ENCODE measurements at places on chromosomes 4 and X.
A peak's percentile ranks its signal among the peaks of the same experiment; 100 is the strongest.

- peak; percentile 20 for DNase-seq
Measured at GRCh38 chr4:153684182-153684970, at the start of gene TLR2. TLR2 (plus strand) TSS chr4:153684280; CDS start chr4:153702908, 18,628 bp downstream.

DNA sequence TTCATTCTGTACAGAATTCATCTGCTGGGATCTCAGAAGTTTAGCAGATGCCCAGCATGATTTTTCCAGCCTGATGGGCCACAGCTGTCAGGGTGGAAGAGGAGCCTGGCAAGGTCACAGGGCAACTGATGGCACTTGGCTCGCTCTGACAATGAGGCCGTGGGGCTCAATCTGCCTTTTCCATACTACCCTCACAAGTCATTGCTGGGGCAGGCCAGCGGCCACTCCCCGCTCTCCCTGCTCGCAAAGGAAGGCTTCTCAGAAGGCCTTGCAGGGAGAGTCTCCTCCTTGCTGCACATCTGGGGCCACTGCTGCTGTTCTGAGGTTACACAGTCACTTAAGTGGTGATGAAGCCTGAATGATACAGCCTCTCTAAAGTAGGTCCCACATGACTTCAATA lies 349.1 kb downstream of the NR3C2 start:
- DNase-seq, result no peak

GRCh38 chr4:25722964-25723363 lies 67.3 kb downstream of the SLC34A2 start:
- no peak for DNase-seq

- peak; percentile 42 for DNase-seq
Measured at GRCh38 chr4:80125252-80126177, 52.5 kb upstream of the ANTXR2 start.

DNA sequence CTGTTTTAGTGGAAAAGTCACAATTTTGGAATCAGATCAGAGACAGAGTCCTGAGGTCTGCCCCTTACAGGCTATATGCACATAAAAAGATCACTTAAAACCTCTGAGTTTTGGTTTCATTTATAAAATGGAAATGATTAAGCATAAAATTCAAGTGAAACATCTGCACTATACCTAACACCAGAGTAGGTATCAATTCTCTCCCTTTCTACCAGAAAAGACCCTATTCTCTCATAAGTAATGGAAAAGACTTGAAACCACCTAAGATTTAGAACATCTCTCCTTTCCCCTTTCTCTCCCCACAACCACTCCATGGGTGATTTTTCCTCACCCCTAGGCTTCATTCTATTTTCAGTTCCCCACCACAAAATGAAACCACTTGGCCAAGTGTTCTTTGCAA lies 907 bp downstream of the LHFPL1 start:
- DNase-seq, result no peak

GRCh38 chrX:111917591-111917990 lies 41.6 kb downstream of the TRPC5OS start:
- no peak for DNase-seq

DNA sequence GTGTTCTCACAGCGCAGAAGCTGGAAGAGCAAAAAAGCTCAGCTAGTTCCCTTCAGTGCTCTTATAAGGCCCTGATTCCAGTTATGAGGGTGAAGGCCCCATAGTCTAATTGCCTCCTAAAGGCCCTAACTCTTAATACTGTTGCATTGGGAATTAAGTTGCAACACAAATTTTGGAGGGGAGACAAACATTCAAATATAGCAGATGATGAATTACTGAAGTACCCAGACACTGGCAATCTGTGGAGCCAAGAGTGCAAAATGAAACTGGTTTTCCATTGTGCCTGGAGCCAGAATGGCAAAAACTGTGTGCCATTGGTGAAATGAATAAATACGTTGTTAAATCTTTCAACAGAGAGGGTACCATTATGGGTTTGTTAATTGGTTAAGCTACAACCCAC lies 356.0 kb downstream of the PPARGC1A start:
- DNase-seq, result no peak

GRCh38 chr4:93103042-93103441 lies 725.5 kb upstream of the ATOH1 start:
- DNase-seq, result no peak

- no peak for DNase-seq
Measured at GRCh38 chrX:29926056-29926455, 289.3 kb upstream of the MAGEB2 start.

DNA sequence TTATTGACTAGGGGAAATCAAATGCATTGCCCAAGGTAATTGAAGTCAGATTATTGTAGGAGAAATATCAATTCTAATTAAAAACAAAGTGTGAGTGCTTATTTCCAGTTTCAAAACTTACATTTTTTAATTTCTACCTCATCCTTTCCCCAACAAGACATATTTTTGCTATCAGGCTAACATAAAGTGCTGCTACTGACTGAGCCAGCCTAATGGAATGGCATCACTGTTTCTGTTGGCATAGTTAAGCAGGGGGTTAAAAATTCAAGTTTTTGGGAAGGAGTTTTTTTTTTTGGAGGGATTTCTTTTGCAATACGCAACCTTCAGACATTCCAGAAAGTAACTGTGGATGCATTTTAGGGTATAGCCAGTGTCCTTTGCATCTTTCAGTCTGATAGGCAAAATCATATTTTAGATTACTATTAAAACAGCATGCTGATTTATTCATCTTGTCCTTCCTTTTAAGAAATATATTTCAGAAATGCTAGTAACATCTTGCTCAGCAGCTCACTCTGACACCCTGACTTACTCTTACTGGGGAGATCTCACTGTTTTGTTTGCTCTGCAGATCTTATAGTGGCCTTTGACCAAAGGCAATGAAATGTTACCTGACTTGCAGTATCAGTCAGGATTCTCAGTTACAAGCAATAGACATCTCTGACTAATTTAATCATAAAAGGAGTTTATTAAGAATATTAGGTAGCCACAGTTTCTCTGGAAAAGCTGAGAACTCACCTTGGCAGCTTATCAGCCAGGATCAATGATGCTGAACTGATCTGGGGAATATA lies 24.4 kb downstream of the GAB1 start:
- DNase-seq, result peak; percentile 67

DNA sequence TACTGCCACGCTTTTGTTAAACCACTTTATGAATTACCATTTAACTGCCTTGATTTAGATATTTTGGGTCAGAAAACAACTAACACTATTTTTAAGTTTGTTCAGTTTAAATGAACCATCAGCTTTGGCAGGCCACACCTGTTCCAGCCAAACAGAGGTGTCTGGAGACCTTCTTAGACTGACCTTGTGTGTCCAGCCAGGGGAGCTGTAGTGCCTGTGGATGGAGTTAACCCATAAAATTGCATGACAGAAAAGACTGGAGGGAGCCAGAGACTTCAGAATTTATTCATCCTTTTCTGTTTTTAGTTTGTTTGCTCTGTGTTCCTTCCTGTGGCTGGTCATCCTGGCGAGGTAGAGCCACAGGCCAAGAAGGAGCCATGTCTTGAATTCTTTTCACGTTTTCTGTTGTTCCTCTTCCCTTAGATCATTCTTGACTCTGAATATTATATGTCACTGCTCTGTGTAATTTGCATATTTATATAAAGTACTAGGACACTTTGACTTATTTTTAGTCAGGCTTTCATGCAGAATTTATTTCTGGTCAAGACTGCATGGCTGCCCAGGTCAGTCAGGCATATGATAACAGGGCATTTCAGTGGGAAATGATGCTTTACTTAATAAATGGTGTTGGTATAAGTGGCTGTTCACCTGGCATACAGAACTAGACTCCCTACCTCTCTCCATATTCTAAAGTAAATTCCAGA lies 26.7 kb downstream of the HERC3 start:
- DNase-seq, result no peak

Data from fibroblast of skin of scalp (primary cell).